Stimulated activated CD8-positive, alpha-beta memory T cell treated with anti-CD3 and anti-CD28 coated beads, Interleukin-4, amount 100 ng/mL, for 24 hours (primary cell): ENCODE measurements at places on chromosomes 2 and 18.

DNA sequence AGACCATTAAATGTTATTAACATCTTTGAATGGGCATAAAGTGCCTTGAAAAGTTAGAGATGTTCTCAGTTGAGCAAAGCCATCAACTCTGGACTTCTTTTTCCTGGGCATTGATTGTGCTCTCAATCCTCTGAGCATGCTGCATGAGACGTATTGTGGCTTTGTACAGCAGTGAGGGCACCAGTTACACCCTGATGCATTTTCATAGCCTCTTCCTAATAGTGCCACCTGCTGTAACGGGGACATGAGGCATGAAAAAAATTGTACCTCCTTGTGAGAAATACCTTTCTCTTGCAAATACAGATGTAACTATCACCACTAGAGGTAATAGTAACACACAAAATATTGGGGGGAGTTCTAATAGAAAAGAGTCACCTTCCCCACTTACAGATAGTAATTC, 697.5 kb downstream of the TMEM182 start:
- DNase-seq = no peak

DNA sequence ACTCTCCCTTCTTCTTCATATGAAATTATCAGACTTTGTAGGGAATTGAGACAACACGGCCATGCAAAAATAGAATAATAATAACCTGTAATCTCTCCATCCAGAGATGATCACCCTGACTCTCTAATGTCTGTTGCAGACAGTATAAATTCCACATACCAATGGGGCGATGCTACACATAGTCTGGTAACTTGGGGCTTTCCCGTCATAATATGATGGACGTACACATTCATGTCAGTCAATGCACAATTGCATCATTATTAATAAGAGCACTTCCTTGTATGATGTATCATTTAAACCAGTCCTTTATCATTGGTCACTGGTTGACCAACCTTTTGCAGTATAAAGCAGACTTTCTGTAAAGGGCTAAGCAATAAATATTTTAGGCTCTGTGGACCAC, 39.5 kb upstream of the SCLY start:
- no peak for DNase-seq

- no peak for DNase-seq
These were observed 101.2 kb upstream of the SMAD2 start for GRCh38 chr18:48031641-48032040.

DNA sequence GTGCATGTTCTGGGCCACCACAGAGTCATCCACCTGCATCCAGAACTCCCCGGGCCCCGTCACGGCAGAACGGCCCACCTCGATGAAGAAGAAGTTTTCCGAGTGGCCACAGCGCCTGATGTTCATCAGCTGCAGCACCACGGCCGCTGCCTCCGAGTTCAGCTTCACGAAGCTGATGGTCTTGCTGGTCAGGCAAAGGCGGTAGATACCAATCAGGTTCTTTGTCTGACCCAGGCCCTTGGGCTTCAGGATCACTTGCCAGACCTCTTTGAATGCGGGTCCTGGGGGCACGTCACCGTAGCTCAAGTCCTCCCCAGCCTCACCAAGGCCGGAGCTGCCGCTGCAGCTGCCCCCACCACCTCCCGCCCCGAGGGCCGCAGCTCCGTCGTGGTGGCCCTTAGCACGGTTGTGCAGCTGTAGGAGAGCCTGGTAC, 1.6 kb downstream of the IRS1 start:
- no peak for DNase-seq

- DNase-seq = peak; percentile 25
These were observed 5.8 kb upstream of the MRPL33 start for GRCh38 chr2:27765621-27766286.

- no peak for DNase-seq
These were observed 64.2 kb upstream of the MYCN start for GRCh38 chr2:15875969-15876705.

DNA sequence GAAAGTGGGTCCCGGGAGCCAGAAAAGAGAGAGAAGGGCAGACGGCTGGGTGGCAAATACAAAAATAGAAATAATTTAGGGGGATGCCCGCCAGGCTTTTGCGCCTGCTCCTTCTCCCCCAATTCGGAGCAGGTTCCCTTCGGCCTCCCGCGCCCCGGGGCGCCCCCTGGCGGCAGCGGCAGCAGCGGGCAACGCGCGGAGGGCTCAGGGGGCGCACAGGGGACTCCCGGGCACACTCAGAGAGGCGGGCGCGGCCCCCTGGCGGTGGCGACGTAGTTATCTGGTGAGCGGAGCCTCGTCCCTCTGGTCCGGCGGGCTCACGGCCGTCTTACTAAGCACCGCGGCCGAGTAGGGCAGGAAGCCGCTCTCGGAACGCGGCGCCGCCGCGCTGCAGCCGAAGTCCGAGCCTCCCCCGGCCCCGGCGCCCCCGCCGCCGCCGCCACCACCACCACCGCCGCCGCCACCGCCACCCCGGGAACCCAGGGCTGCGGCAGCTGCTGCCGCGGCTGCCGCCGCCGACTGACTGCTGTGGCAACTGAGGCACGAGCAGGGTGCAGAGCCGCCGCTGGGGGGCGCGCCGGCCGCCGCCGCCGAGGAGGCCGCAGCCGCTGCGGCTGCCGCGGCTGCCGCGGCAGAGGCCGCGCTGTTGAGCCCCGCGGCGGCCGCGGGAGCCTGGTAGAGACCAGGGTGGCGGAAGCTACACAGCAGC, 3.8 kb downstream of the EVX2 start:
- no peak for DNase-seq

DNA sequence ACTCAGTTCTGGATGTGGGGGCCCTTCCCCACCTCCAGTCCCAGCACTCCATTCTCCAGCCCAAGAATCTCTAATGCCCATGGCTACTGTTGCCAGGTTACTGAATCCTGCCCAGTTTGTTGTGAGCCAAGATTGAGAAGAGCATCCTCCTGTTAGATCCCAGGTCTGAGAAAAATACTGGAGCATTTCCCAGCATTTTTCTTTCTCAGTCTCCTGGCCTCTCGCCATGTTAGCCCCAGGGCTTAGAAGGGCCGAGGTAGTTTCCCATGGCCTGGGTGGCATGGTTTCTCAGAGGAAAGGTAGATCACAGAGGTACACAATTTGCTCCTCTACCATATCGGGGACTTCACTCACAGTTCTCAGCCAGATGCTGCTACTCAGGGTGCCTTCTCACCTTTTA, 135.7 kb downstream of the OTX1 start:
- no peak for DNase-seq

DNA sequence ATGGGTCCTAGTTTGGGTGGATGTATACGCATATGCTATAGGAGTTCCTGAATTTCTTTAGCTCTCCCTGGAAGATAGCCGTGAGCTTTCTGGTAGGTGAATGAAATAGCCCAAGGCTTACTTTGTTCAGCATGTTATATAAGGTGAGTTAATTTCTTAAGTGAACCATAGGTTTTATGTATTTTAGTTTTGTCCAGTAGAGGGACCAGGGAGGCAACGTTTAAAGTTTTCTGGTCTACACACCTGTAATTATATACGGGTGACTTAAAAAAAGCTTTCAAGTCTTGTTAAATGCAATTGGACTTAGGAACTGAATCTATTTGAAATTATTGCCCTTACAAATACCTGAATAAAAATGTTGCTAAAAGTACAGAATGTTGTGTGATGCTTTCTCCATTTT, 402.5 kb upstream of the DDX18 start:
- no peak for DNase-seq

- no peak for DNase-seq
These were observed 119.3 kb upstream of the NDUFV2 start for GRCh38 chr18:8983195-8983594.

- DNase-seq = no peak
These were observed 23.2 kb upstream of the SATB2 start for GRCh38 chr2:199480966-199481365.

GRCh38 chr18:80205294-80205693, 42.0 kb downstream of the PARD6G start:
- DNase-seq = no peak

DNA sequence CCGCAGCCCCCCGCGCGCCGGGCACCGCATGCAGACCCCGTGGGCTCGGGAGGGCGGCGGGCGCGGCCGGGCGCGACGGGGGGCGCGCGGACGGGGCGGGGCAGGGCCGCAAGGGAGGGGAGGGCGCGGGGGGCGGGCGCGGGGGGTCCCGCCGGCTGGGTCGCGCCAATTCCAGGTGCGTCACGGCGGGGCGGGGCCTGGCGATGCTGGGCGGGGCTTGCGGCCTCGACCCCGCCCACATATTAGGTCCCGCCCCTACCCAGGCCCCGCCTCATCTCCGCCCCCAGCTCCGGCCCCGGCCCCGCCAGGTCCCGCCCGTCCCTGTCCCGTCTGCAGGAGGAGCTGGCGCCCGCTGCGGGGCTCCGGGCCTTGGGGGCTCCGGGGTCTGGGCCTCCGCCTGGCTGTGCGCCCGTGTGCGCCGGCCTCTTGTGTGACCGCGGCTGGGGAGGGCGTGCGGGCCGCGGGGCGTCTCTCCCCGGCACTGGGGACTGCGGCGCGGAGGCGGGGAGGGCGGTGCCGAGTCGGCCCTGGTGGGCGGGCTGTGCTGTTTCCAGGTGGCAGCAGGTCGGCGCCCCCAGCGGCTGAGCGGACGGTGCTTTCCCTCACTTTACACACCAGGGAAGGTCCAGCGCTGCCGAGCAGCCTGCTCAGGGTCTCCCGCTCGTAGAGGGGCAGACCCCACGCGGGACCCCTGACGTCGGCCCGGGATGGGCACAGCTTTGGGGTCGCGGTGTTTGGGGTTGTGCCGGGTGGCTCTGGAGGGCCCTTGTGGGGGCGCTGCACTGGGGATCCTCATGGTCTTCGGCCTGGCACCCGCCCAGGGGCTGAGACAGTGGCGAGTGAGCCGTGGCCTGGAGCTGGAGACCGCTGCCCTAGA, 554 bp downstream of the ING5 start:
- peak; percentile 89 for DNase-seq

GRCh38 chr2:236169151-236169721, 1.1 kb upstream of the GBX2 start:
- DNase-seq = no peak

DNA sequence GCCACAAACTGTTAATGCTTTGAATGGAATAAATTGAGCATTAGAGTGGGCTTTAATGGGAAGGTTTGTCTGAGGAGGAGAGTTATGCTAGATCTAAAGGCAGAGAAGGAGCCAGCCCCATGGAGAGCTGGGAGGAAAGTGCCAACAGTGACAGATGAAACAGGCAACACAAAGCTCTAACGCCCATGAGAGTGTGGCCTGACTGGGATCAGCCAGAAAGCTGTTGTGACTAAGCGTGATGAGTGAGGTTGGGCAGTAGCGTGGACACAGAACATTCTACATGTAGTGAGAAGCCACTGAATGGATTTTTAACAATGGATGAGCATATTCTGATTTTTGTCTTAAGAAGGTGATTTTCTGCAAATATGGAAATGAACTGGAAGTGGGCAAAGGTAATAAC, 185.3 kb upstream of the SIX2 start:
- DNase-seq = no peak

- no peak for DNase-seq
These were observed 27.8 kb downstream of the HADHA start for GRCh38 chr2:26216587-26216986.
